ENCODE measurements at places on chromosomes 4 and X.

DNA sequence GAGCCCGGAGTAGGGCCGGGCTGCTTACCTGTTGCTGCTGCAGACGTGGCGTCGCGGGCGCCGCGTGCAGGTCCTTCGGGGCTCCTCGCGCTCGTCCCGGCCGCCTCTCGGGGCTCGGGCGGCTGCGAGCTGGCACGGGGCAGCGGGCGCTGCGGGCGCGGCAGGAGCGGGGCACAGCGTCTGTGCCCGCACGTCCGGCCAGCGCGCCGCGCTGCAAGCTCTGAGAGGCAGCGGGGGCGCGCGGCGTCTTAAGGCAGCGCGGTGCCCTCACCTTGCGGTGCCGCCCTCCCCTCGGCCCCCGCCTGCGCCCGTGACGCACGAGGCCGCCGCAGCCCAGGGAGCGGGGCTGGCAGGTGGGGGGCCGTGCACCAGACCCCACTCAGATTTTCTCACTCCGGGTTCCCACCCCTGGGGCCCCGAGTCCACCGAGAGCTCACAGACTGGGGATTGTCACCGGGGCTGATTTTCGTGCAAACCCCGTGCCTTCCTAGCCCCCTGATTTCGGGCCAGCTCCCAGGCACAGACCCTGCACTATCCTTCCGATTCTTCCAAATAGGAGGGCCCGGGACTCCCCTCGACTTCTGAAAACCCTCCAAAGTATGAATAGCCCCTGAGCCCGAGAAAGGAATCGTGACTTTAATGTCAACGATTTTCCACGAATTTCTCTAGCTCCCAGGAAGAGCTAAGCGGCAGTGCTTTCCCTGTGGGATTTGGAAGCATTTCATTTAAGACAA, at the start of gene GPR101:
TSS of gene GPR101 (minus strand) at position 222 of the 734 bp plus-strand sequence. CDS start 2,321 bp downstream, outside the sequence.
- DNase-seq, result no peak

DNA sequence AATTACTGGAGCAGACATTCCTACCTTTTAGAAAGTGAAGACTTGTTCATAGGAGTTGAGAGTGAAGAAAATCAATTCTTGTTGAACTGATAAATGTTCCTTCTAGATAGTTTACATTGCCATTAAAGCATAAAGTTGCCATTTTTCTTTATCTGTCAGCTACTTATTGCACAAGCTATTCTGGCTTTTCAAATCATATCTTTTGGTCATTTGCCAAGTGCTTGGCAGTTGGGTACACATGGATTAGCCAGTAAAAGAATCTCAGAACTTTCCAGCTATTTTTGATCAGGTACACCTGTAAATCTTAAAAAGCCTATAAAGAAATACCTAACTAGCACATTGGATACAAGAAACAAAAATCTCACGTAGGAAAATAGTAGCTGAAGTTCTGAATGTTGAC, 56.4 kb upstream of the PNPLA4 start:
- DNase-seq, result no peak

DNA sequence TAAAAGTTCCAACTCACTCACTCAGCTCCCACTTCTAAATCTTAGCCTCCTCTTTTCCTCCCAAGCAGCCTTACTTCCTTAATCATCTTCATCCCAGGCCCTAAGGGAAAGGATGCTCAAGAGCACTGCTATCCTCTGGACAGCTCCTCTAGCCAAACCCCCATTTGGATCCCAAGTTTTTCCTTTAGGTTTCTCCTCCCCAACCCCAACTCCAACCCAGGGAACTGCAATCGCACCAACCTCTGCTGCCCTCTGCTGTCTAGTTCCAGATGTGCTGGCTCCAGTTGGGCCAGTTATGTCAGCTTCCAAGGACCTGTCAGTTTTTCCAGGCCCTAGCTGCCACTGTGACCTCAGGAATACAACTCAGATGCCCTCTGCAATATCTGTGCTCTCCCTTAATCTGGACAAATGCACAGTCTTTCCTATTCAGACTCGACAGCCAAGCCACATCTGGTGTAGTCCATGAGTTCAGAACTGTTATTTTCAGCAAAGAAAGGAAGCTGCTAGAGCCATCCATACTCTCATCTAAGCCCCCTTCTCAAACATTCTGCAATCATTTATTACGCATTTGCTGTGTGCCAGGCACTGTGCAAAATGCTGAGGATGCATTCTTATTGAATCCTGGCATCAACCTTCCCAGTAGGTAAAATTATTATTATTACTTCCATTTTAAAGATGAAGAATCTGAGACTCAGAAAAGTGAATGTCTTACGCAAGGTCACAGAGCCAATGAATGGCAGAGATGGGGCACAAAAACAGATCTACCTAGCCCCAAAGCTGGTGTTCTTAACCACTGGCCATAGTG, 12.3 kb upstream of the XPNPEP2 start:
- DNase-seq, result peak; percentile 57

- peak; percentile 39 for DNase-seq
Measured at GRCh38 chr4:2402048-2402842, 16.2 kb downstream of the ZFYVE28 start.

- peak; percentile 26 for DNase-seq
Measured at GRCh38 chr4:51894059-51894645, 51.2 kb downstream of the DCUN1D4 start.

All from fibroblast of skin of back (primary cell).